Iris pigment epithelial cell (primary cell): ENCODE measurements at places on chromosomes 3 and 15.

DNA sequence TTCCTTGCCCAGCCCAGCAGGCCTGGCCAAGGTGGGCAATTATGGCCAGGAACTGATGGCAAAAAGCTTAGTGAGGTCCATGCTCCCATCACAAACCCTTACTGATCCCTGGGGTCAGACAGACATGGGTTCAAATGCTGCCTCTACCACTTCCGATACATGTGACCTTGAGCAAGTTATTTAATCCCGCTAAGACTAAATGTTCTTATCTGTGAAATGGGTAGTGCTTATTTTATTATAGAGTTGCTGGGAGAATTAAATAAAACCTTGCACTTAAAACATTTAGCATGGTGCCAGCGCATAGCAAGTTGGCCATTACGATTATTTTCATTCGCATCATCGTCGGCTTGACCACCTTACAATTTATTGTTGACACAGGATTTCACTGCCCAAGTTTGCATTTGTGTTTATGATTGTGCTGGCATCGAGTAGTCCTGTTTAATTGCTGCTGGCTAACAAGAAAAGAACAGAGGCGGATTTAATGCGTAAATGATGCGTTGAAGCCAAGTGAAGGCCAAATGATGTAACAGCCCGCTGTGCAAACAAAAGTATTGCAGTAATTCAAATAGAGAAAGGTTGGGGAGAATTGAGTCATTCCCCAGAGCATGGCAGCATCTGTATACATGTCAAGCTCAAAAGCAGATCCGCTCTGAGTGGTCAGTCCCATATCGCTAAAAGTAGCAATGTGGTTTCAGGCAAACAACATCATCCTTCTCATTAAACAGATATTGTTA, 7.3 kb upstream of the FURIN start:
- DNase-seq: peak; percentile 43

GRCh38 chr15:66893294-66893693, 172.1 kb upstream of the SMAD3 start:
- no peak for DNase-seq

GRCh38 chr3:151318991-151319390, 2.4 kb upstream of the GPR87 start:
- DNase-seq: no peak

DNA sequence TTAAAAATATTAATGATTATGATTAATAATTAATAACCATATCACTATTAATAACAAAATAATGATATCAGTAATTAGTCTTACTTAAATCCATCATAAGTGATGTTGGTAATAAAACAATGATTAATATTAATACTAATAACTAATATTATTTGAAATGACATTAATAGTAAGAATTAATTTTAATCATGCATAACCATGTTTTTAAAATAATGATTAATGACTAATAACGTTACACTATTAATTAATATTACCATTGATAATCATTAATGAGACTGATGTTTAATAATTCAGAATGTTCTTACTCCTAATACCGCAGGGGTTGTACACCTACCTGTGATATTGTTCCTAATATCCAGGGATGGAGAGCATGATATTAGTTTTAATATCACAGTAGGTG, 53.4 kb upstream of the FRG2C start:
- no peak for DNase-seq

DNA sequence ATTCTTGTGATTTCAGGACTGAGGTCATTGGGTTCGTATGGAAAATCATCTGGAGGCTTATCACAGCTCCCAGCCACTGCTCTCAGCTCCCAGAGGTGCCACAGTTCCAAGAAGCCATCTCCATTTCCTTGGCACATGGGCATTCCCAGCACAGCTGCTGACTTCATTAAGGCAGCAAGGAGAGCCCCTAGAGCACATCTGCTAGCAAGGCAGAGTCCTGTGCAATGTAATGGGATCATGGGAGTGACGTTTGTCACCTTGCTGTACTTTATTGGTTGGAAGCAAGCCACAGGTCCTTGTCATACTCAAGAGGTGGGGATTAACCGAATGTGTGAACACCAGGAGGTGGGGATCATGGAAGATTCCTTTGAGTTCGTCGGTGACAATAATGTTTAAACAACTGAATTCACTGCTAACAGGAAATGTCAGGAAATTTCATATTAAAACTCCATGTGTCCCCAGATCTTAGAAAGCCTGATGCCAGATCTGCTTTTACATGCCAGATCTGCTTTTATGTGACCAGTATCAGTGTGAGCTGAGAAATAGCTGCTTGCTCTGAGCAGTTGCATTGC, 148.8 kb downstream of the GABRG3 start:
- no peak for DNase-seq

- no peak for DNase-seq
Observed at GRCh38 chr3:113601240-113601639, 68.9 kb downstream of the SIDT1 start.

- DNase-seq: peak; percentile 87
Observed at GRCh38 chr3:142209655-142210054, 15.7 kb downstream of the GK5 start.

- DNase-seq: no peak
Observed at GRCh38 chr3:59904296-59904695, 854.5 kb upstream of the CFAP20DC start.
